Ecto neural progenitor cell (in vitro differentiated cells): ENCODE measurements at places on chromosomes 13 and 19.

DNA sequence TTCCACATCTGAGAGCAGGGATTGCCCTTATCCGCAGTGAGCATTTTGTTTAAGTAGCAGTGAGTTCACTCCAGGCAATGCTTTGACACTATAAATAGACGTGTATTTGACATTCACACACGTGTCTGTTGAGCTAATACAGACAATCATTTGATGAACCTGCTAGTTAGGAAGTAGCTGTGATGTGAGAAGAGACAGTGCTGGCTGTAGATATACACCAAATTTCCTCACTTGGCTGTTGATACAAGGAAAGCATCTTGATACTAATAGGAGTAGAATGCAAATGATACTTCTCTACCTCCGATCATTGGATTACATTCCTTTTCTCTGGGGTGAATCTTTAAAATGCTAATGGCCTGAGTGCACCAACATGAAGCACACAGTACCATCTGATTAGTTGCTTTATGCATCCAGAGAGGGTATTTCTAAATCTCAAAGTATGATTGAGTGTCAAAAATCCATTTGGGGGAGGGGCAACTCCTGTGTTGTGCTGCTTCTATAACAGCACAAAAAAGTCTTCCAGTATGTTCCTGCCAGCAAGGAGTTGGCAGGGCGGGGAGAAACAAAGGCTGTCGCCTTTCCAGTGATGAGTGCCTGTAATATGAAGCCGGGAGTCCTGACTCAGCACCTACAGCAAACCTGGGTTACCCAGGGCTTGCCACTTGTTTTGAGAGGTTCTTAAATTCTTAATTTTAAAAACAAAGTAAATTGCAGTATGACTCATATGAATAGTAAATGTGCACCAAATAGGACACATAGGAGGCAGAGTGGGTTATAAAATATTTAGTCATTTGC lies 7.0 kb downstream of the CUL4A start:
- DNase-seq: no peak

- DNase-seq: no peak
Observed at GRCh38 chr19:8302357-8302691, 5.8 kb downstream of the CD320 start.

DNA sequence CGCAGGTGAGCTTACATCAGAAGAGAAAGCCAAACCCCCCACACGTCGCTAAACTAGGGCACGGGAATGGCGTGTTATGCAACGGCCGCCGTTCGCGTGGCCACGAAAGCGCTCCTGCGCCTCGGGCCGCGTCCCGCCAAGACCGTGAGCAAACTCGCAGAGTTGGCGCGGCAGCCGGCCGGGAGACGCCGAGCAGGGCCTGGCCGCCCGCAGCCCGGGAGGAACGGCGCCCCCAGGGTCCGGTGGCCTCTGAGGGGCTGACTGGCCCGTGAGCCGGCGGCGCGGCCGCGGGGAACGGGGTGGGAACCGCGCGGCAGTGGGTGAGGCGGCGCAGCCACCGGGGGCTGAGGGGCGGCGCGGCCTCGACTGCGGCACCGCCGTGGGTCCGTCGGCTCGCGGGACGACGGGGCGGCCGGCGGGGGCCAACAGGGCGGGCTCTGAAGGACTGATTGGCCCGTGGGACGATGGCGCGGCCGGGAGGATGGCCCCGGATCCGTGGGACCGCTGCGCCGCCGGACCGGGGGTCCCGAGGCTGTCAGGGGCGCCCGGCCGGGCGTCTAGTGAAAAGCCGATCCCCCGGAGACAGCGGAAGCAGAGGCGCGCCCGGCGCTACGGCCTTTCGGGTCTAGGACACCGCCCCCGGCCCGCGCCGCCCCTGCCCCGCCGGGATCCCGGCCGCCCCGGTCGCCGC lies 903 bp downstream of the LATS2 start:
- peak; percentile 67 for DNase-seq

- no peak for DNase-seq
Observed at GRCh38 chr19:28210886-28211285, 1002.1 kb downstream of the UQCRFS1 start.
